ENCODE measurements at places on chromosomes 7 and 10. TPM values are rescaled to one million over a fixed set of nuclear protein-coding genes. Genes with fewer than 3 reads are reported as not detected.
A peak's percentile ranks its signal among the peaks of the same experiment; 100 is the strongest.

DNA sequence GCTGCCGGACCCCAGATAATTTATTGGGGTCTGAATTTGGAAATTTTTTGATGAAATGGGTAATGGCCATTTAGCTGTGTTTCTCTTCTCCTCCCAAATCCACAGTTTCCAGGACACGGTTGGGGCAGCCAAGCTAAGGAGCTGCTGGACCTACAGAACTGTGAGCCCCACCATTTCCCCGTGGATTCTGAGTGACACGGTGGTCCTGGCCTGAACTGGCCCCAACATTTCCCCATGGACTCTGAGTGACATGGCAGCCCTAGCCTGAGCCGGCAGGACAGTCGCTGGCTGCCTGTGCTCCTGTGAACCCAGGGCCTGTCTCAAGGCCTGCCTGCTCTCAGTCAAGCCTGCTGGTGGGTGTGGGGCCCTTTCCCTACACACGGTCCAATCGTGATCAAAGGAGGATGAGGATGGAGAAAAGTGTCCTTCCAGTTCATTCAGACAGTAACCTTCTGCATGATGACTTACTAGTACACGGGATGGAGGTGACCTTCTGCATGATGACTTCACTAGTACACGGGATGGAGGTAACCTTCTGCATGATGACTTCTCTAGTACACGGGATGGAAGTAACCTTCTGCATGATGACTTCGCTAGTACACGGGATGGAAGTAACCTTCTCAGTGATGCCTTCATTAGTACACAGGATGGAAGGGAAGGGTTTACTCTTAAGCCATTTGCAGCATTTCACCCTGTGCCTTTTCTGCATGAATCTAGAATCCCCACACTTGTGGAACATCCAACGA, 359.9 kb downstream of the GLRX3 start:
- no peak for DNase-seq

GRCh38 chr7:132142006-132142405, 434.3 kb downstream of the PLXNA4 start:
- DNase-seq, result no peak

- DNase-seq, result peak; percentile 20
Measured at GRCh38 chr10:26573674-26574073, 123.8 kb upstream of the PDSS1 start.

DNA sequence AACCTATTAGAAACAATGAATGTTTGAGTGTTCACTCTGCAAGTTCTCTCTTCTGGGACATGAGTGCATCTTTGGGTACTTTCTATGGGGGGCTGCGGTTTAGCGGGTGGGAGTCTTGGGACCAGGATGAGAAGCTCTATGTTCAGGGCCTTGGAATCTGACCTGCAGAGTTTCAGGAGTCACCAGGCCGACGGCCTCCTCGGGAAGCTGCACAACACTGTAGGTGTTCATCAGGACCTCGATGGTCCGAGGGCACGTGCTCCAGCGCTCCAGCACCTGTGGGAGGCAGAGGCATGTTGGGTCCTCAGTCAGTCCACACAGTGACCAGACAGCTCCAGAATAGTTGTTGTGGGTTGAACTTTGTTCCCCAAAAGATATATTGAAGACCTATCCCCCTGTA, 8.9 kb upstream of the GBX1 start:
- DNase-seq, result no peak

GRCh38 chr7:23664122-23664521, 15.9 kb upstream of the FAM221A start:
- DNase-seq, result no peak

GRCh38 chr10:13614530-13615332, 28.0 kb downstream of the PRPF18 start:
- DNase-seq, result no peak

The STEAP1 gene
- total RNA-seq, result 30.0 TPM

DNA sequence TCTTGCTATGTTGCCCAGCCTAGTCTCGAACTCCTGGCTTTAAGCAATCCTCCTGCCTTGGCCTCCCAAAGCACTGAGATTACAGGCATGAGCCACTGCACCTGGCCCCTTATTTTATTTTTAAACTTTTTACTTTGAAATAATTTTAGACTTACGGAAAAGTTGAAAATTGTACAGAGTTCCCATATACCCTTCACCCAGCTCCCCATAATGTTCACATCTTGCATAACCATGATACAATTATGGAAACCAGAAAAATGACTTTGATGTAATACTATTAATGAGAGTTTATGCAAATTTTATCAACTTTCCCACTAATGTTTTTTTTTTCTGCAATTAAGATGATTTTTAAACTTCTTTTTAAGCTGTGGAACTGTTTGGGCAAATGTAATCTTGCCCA, 58.3 kb downstream of the CDH23 start:
- no peak for DNase-seq

DNA sequence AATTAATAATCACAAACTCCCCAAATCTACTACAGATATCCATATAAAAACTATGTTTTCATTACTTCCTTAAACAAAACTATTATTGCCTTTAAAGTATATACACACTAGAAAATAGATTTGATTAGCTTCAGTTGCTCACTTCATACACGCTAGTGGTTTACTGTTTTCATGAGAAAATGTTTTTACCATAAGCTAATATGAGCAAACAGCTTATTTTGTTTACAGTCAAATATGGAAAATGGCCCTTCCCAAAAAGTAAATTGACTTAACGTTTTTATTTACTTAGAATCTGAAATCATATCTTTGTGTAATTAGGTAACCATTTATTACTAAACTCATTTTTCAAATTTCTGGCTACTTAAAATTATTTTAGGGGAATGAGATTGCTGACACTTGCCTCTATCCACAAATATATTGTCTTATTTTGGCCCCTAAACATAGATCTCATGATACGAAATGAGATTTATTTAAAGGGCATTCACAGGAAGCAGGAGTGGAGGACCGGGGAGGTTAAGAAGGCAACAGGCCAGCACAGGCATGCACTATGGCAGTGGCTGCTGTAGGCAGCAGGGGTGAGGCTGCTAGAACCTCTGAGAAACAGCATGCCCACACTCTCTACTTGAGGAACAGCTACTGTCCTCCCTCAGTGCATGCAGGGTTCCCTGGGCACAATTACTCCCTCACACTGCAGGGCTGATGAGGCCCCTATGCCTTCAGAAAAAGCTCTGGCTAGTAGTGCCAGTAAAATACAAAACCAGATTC, 29.6 kb upstream of the SOSTDC1 start:
- DNase-seq, result no peak

The CACNB2 gene
- total RNA-seq, result 16.2 TPM

DNA sequence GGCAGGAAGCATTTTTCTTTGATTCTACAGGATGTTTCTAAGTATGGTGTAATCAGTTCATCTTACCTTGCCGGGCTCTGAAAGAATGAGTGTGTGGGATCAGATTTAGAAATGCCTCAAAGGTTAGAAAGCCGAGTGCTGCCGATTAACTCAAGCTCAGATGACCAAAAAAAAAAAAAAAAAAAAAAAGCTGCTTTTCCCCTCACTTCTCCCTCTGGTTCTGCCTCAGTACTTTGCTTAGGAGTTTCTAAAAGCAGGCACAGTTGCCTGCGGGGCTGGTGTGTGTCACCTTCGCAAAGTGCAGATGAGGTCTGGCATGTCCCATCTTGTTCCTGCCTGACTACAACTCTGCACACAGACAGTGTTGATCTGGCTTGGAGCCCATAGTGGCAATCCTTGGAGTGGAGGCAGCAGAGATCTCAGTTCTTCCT, 47.0 kb downstream of the KIAA1217 start:
- no peak for DNase-seq

GRCh38 chr10:59244871-59245270, 68.4 kb downstream of the PHYHIPL start:
- DNase-seq, result no peak

DNA sequence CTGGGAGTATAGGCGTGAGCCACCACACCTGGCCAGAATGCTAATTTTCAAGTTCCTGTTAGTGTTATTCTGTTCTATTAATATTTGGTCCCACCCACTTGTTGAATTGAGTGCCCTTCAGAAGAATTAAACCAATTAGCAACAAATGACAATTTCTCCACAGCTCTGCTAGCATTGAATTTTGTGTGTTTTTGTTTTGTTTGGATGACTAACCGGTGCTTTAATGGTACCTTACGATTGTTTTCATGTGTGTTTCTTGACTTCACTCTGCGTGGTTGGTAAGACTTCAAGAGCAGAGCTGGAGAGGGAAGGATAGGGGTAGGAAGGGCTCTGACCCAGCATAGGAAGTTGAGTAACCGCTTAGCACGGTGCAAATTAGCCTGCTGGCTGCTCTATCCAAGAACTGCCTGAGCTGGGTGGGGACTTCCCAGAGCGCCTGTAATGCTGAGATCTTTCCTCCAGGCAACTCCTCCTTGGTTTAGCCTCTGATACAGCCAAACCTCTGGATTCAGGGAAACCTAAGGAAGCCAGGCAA, 4.6 kb downstream of the ARPC1B start:
- peak; percentile 61 for DNase-seq

- no peak for DNase-seq
Measured at GRCh38 chr7:156682928-156683327, 42.4 kb downstream of the RNF32 start.

DNA sequence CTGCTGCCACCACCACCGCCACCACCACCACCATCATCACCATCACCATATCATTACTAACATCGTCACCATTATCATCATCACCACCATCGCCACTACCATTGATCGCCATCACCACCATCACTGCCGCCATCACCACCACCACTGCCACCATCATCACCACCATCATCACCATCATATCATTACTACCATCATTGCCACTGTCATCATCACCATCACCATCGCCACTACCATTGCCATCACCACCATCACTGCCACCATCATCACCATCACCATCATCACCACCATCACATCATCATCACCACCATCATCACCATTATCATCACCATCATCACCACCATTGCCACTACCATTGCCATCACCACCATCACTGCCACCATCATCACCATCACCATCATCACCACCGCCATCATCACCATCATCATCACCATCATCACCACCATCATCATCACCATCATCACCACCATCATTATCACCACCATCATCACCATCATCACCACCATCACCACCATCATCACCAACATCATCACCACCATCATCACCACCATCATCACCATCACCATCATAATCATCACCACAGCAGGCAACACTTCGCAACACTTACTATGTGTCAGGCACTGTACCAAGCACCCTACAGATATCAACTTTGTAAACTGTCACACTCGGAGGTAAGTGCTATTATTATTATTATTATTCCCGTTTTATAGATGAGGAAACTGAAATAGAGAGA, 19.3 kb downstream of the NMT2 start:
- DNase-seq, result no peak

- DNase-seq, result no peak
Measured at GRCh38 chr10:24545585-24545984, 178.1 kb downstream of the ARHGAP21 start.

- no peak for DNase-seq
Measured at GRCh38 chr10:110546499-110547110, 20.9 kb upstream of the SMC3 start.

DNA sequence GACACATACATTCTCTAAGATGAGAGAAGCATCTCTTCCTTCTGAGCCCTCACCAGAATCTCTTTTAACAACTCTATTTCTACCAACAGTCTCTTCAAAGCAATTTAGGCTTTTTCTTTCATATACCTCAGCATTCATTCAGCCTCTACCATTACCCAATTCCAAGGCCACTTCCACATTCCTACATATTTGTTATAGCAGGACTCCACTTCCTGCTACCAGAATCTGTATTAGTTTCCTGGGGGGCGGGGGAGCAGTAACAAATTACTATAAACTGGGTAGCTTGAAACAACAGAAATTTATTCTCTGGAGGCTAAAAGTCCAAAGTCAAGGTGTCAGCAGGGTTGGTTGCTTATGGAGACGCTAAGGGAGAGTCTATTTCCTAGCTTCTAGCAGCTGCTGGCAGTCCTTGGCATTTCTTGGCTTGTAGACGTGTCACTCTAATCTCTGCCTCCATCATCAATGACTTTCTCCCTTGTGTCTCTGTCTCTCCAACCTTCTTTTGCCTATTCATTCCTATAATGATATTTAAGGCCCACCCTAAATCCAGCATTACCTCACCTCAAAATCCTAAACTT, 7.4 kb downstream of the PRPS1L1 start:
- DNase-seq, result no peak
